ENCODE measurements at places on chromosomes 3 and 15. TPM values are rescaled to one million over a fixed set of nuclear protein-coding genes. Genes with fewer than 3 reads are reported as not detected.

Gene ACVR2B
- total RNA-seq, result 18.1 TPM

Gene SERPINI2
- total RNA-seq, result 221 TPM

GRCh38 chr3:101824702-101825101 lies 24.6 kb upstream of the NFKBIZ start:
- DNase-seq, result no peak

GRCh38 chr3:150265305-150265704 lies 142.8 kb upstream of the TSC22D2 start:
- DNase-seq, result no peak

DNA sequence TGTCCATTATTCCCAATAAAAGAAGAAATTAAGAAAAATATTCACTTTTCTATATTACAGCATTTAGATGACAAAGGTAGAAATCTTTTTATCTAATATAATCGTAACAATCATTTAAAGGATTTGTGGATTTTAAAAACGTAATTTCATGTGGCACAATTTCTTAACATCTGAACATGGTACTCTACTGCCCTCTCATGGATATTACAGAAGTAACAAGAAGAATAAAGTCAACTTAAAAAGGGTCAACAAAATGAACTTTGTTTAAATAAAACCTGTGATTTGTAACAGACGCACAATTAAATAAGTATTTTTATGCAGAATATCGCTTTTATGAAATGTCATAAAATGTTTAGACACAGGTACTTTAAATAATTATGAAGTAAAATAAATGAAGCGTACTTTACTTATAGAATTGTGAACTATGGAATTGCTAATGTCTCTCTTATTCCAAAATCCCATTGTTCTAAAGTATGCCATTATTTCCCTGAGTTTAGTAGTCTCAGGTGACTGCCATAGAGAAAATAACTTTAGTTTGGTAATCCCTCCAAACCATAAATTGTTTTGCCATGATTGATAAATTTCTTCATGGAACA lies 366.8 kb upstream of the ZNF385D start:
- DNase-seq, result no peak

GRCh38 chr3:56969851-56970250 lies 90.6 kb upstream of the SPATA12 start:
- no peak for DNase-seq

Measured in body of pancreas (tissue), 4 donors.